Inflammatory macrophage treated with lipopolysaccharide for 4 hours (primary cell): ENCODE measurements at places on chromosomes 12 and 14.
A peak's percentile ranks its signal among the peaks of the same experiment; 100 is the strongest.

GRCh38 chr14:68246074-68246785 is 426.7 kb downstream of the RAD51B start:
- no peak for DNase-seq

- DNase-seq = peak; percentile 22
Observed at GRCh38 chr12:124862768-124863415, 772 bp downstream of the SCARB1 start.

DNA sequence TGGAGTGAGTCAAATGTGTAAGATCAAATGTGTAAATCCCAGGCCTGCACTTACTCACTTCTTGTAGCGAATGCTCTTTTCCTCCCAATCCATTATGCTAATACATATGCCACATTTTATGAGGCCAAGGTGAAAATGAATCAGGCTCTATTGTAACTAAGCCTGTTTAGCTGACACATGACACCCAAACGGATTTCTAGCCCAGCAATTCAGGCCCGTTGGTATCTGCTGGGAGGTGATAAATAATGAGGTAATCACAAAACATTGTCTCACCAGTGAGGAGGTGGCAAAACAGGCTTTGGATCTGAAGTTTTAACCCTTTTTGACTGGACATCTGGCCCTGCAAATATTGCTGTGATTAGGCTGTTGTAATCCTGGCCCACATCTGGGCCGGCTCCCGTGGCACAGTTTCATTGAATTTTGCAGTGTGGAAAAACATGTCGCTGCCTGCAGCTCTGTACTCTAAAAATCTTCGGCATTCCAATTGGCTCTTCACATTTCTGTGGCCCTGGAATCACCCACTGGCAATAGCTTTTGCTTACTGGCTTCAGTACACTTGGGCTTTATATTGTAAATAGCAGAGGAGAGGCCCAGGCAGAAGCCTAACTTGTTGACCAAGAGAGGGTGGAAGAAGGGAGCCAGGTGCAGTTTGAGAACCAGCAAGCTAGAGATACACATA is 106.1 kb downstream of the PAX9 start:
- DNase-seq = no peak

GRCh38 chr12:61999311-61999710 is 260.9 kb upstream of the USP15 start:
- DNase-seq = peak; percentile 63

DNA sequence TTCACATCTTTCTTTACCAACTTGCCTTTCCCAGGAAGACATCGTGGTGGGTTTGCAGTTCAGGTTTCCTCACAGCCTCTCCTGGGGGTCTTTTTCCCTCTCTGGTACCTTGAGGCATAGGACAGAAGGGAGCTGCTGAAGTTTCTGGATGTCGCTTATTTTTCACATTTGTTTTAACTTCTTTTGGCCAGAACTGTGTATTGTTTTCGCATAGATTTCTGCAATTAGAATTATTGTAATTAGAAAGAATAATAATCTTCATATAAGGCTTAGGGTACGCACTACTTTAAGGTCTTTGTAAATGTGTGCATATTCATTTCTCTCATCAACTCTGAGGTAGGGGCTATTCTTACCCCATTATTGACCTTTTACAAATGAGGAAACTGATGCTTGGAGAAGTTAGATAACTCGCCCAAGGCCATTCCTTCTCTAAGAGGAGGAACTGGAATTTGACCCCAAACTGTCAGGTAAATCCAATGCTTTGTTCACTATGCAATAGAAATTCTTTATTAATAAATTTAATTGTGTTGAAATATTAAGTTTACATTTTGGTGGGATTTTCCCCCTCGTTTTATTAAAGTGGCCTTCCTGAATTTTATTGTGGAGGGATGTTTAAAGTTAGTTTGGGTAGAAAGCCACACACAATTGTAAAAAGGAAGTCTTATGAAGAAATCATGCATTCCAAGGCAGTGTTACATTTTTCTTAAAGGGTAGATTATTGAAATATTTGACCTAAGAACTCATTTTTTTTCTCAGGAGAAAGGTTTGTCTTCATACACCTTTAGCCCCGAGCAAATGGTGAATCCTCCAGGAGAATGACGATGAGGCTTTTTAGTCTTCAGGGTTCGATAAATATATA is 12.1 kb upstream of the SLC38A2 start:
- DNase-seq = peak; percentile 28

- DNase-seq = no peak
Observed at GRCh38 chr14:94334872-94335271, 11.7 kb upstream of the SERPINA6 start.

- no peak for DNase-seq
Observed at GRCh38 chr12:124481772-124482566, 85.4 kb downstream of the NCOR2 start.

DNA sequence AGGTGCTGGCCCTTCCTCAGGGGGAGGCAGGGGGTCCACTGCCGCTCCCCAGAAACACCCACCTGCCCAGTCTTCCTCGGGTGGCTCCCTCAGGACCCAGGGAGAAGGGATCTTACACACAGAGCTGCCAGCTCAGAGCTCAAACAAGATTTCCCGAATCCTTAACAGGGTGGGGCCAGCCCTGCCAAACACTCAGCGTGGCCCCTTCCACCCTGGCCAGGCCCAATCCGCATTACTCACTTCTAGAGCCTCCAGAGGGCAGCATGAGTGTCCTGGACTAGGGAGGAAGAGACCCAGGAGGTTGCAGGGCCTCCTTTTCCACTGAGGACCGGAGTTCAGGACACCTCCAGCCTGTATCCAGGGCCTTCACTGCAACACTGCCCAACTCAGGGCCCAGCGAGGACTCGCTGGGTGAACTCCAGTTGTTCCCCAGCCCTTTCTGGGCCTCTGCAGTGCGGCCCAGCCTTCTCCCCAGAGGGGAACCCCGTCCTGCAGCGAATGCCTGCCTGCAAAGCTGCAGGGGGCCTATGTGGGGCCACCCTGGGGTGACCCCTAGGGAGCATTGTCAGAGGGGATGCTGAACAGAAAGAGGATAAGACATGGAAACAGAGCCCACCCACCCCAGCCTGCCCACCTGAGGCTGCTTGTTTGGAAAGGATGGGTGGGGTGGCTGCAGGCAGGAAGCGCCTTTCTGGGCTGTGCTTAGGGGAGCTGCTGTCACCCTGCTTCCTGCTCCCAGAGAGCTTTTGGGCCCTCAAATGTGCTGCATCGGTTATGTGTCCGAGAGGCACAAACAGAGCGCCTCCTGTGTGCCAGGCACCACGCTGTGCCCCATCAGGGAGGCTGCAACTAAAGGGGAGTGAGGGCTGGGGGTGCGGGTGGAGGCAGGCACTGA is 43.8 kb downstream of the CCNK start:
- no peak for DNase-seq

DNA sequence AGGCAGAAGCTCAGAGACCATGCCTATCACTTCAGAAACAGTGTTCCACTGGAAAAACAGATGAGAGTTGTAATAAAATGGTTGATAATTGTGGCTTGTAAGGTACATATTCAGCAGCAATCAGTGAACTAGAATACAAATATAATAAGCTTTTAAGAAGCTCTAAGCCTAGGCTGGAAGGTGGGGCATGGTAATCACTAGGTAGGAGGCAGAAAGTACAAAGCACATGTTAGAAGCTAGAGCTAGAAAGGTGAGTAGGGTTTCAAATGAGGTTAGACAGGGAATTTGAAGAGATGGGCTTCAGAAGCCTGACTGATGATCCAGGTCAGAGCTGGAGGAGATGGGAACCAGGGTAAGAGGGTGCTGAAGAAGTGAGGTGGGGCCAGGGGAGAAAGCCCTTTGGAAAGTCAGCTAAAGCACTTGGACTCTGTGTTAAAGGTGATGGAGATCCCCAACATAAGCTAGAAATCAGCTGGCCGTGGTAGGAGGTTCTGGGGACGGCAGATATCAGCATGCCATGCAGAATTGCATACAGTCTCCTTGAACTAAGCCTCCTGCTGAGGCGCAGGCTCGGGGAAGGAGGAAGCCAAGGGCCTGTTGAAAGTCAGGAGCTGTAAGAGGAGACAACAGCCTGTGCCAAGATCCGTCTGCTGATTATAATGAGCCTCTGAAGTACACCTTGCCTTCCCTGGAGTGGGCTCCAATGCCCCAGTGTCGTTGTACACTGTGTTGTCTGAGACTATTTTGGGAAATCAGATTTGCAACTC is 659.4 kb downstream of the BCL11B start:
- DNase-seq = no peak

DNA sequence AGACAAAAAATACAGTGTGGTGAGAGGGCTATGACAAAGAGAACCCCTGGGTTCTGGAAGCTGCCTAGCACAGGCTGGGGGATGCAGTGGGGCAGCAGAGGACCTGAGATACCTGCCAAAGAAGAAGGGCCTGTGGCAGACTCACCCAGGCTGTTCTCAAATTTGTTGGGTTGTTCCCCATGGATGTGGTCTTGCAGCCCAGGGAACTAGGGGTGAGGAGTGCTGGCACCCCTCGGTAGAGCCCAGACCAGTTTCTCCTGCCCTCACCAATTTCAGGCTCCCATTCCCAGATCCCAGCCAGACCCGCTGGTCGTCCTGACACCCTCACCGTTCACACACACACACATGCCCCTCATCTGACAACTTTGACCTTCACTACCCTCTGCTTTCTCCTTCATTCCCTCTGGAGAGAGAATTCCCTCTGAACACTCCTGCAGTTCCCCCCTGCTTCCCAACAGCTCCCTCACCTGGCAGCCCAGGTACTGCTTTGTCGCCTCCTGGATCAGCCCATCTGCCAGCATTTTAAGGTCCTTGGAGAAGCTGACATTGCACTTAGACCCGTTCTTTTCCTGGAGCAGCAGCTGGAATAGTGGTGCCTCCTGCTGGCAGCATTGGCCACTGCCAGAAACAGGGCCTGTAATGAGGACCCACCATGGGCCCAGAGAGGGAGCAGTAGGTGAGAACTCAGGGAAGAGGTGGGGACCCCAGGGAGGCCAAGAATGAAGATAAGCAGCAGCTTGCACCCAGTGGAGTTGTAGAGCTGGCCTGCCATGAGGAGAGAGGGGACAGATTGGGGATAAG is 5.9 kb upstream of the GDF11 start:
- peak; percentile 70 for DNase-seq

DNA sequence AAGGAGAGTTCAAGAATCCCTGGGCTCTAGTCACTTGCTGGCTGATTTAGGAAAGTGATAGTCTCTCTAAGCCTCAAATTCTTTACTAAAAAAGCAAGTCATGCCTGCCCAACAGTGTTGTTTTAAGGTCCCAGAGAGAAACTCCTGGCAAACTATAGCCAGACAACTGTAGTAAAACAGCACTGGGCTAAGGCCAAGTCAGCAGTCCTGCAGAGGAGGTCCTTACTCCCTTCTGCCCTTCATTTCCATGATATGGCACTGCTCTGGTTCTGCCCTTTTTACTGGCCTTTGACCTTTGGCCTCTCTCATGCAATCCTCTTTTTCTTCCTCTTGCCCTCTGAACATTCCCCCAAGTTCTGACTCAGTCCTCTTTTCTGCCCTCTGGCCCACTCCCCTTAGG is 74.9 kb downstream of the VWF start:
- no peak for DNase-seq

DNA sequence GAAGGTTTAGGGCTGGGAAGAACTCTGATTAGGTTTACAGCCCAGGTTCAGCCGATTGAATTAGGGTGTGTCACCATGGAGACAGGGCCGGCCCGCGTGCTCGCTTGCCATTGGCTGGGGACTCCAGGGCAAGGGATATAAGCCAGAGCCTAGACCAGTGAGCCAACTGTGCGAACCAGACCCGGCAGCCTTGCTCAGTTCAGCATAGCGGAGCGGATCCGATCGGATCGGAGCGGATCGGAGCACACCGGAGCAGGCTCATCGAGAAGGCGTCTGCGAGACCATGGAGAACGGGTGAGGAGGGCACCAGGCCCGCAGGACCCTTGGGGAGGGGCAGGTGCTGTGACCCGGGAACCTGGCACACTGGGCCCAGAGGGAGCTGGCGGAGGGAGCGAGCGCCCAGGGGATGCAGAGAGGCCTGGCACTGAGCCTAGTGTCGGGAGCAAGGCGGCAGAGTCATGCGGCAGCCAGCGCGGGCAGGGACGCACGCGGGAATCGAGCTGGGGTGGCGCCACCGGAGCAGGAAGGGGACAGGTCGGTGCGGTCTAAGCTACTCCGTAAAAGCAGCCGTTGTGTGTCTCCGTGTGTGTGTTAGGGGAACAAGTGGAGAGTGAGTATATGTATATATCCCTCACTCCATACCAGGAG is at the start of gene PNP:
TSS of gene PNP (plus strand) at position 165 of the 648 bp plus-strand sequence. CDS start at position 284, 119 bp downstream.
- peak; percentile 91 for DNase-seq

- DNase-seq = no peak
Observed at GRCh38 chr12:95516757-95517156, 34.5 kb downstream of the USP44 start.

DNA sequence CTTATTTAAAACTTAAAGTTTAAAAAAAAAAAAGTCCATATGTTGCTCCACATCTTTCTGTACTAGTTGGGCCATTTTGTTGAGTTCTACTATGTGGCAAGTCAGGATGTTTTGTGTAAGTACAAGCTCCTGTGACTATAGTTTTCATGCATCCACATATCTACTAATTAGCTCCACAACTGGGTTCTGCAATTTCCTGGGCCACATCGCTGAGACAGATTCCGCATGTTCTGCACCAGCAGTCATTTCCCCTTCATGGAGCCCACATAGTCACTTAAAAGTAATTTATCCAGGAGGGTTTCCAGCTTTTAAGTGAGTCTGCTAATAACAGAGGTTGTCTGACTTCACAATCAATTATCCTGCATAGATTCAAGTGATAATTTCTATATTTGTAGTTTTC is 461.4 kb downstream of the ZFP36L1 start:
- DNase-seq = peak; percentile 29

DNA sequence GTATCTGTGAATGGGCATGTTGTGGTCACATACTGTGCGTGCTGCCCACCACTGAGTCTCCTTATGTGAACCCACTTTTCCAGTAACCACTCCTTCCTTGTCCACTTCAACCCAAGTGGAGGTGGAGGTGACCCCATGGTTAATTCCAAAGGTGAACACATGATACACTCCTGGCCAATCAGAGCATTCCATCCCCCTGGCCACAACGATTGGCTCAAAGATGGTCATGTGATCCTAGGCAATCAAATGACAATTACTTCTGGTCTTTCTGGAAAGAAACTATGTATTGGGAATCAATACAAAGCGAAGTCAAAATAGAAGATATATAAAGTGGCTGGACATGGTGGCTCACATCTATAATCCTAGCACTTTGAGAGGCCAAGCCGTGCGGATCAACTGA is 20.2 kb upstream of the CCDC60 start:
- no peak for DNase-seq

DNA sequence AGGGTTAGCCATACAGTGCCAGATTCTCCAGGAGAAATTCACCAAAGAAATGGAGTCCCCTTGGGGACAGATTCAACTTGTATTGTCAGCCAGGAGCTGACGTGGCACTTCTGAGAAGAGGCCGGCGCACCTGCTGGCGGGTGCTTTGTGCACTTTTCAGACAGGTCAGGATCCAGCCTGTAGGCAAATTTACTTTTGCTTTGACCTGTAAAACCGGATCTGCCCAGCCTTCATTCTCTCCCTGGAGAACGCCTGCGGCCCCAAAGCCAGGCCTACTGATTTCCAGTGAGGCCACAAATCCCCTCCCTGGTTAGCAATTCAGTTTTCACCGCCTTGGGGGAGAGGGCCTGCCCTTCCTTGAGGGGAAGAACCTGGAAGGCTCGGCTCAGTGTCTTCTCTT is 17.4 kb downstream of the P2RX4 start:
- no peak for DNase-seq
